SJCRH30 (cell line): ENCODE measurements at places on chromosomes 2 and 18.
A peak's percentile ranks its signal among the peaks of the same experiment; 100 is the strongest.

- DNase-seq = no peak
Measured at GRCh38 chr2:43412114-43412753, 183.6 kb downstream of the THADA start.

GRCh38 chr2:159755788-159756187 is 42.2 kb downstream of the CD302 start:
- peak; percentile 20 for DNase-seq

GRCh38 chr2:28447943-28448792 is 47.7 kb upstream of the PLB1 start:
- no peak for DNase-seq

DNA sequence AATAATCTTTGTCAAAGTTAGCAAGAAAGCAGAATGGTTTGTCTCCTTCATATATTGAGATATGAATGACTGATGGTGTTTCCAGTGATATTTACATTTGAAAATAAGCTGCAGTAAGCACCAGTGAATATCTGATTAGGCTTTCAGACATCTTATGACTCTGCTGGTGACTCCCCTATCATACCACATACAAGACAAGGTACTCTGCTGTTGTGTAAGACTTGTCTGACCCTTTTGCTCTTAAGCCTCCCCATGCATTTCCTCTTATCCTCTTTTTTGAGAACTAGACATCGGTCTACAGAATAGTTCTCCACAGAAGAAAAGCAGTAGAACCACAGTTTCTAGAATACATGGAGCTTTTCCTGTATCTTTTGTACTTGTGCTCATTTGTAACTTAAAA is 9.3 kb downstream of the POLI start:
- DNase-seq = no peak

- DNase-seq = no peak
Measured at GRCh38 chr18:50393802-50394201, 19.0 kb downstream of the SKA1 start.

DNA sequence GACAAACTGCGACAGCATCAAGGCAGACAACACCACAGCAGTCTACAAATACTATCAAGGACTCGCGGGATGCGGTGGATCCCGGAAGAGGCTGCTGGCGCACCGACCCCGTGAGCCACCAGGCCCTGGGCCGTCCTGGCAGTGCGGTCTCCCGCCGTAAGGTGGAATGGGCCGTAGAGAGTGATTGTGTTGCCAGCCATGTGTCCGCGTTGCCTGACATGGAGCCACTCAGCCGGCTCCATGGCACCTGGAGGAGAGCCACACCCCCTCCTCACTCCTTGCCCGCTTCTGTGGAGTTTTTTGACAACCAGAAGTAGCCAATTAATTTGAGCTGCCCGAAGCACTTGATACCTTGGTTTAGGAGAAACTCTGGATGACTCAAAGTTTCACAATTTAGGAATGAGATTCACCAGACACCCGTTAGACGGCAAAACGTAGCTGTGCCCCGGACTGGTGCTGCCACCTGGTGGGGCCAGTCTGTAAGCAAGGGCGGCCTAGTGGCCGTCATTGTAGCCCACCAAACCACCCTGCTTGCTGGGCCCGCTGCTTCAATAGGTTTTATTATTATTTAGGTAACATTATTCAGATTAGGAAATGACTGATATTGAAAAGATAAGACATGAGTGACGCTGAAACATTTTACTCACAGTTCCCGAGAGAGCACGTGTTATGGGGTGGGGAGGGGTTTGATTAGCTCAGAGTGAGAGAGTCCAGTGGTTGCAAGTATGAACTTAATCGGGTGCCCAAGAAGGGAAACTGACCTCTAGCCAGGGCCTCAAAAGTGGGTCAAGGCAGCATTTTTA is 10.2 kb upstream of the IMP4 start:
- peak; percentile 79 for DNase-seq

DNA sequence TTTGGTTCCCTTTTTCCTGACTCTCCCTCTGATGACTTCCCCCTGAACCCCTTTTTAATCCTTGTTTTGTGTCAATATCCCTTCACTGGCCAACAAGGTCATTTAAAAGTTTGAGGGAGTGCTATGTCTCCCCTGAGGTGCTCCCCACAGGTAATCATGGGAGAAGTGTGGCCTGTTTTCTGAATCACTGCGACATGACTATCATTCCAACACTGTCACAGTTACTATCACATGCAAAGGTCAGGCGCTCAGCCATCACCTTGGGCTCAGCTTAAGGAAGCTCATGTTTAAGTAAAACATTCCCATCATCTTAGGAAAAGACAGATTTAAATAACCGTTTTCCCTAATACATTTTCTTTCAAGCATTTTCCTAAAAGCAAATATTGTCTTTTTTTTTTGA is 20.9 kb upstream of the ACAA2 start:
- DNase-seq = no peak
